Stimulated activated CD4-positive, alpha-beta T cell treated with anti-CD3 and anti-CD28 coated beads, Interleukin-4, amount 100 ng/mL, for 4 hours (primary cell): ENCODE measurements at places on chromosomes 5 and 9.

DNA sequence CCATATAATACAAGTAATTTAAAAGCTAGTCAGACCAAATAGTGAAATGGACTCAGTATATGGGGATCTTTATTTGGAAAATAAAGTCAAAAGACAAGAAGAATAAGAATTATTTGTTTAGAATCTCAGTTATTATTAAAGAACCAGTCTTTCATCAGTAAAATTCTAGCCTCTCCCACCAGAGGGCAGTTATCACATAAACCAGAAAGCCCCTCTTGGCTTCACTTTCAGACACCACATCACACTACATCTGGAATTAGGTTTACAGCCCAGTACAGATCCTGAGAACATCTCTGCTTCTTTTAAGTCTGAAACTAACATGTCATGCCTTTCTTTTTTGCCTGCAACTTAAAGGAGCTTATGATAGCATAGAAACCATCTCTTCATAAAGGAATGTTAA is 12.2 kb upstream of the HSPB3 start:
- DNase-seq = no peak

DNA sequence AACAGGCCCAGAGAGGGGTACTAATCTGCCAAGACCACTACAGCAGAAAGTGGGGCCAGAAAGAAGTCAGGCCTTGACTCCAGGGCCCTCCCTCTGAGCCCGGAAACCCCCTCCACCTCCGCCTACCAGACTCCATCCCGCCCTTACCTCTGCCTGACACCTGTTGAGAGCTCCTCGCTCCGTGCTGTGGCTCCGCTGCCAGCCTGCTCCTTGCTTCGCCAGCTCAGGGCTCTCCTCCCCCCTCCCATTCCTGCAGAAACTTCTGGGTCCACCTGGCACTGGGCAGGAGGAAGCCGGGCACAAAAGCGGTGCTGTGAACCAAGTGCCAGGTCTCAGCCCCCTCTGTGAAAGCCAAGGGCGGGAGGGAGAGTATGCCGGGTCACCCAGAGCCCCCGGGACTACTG is 6.4 kb upstream of the ST6GALNAC6 start:
- peak; percentile 54 for DNase-seq

DNA sequence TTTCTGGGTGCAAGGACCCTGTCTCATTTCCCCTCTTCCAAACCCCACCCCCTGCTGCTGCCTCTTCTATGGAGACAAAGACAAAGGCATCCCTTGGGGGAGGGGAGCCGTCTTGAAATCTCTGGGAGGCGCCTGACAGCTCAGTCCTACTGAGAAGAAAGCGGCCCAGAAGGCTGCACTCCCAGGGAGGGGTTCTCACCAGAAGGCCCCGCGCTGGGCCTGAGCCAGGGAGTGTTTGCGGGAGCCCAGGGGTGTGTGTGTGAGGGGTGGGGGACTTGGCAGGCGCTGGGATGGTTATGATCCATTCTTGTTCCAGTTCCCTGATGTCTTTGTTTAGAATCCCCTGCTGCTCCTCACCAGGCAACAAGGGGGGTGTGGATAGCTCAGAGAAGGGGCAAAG is 45.7 kb upstream of the ALDH1B1 start:
- no peak for DNase-seq

DNA sequence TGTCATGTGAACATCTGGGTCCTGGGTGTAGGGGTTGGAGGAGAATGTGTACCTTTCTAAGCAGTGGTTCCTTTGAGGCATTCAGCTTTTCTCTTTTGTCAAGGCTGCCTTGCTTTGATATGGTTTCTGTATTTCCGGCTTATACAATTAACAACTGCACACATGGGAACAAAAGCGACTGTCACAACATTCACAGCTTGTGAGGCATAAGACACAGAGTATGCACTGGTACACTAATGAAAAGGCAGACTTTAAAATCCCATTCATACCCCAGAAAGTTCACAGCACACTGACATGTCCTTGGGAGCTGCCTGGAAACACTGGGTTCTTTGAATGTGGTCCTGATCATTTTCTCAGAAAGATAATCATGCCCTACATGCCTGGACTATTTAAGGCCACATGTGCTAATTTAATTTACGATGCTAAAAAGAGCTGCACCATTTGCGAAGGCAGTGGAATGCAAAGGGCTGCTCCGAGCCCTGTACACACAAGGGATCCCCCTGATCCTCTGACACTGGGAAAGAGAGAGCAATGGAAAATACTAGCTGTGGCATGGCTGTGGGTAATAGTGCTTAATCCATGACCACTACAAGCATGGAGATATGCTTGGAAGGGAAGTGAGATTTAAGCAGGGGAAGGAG is 131.8 kb downstream of the EFNA5 start:
- no peak for DNase-seq

GRCh38 chr5:60598424-60598823 is 101.5 kb downstream of the DEPDC1B start:
- DNase-seq = no peak

- DNase-seq = no peak
Observed at GRCh38 chr9:130523921-130524320, 55.5 kb upstream of the FUBP3 start.

- no peak for DNase-seq
Observed at GRCh38 chr9:93084471-93084881, 11.5 kb upstream of the CARD19 start.

DNA sequence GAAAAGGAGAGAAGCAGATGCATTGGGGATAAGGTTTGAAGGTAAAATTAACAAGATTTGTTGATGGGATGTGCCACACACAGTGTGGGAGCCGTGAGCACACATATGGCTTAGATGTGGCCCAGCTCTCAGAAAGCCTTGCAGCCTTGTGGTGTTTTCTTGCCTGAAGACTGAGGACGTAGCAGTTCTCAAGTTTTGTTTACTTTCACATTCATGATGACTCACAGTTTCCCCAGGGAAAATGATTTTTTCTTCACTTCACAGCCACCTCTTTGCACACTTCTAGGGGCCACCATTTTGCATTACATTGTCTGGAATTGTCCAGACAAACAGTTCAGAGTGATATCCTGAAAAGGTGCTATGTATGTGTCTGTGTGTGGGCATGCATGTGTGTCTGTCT is 126.2 kb downstream of the BASP1 start:
- DNase-seq = no peak
